Large intestine (tissue), 12 donors: ENCODE measurements at places on chromosomes 12 and 14. TPM values are rescaled to one million over a fixed set of nuclear protein-coding genes. Genes with fewer than 3 reads are reported as not detected.

DNA sequence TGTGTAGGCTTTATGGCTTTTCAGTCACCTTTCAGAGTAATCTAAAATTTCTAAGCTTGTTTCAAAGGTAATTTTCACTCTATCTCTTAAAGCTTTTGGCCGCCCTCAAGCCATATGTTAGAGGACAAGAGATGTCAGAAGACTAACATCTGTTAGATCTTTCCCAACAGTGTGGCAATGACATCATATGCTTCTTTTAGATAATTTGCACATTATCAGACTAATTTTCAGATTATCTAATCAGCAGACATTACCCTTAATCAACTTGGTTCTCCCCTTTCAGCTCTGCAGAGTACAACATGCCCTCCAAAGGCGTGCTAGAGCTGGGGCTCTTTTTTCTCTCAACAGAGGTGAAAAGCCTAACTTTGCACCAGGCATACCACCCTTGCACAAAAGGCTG is 207.1 kb downstream of the DPF3 start:
- no peak for DNase-seq

RNASE3 gene
- 0.18 TPM for polyA plus RNA-seq

DNA sequence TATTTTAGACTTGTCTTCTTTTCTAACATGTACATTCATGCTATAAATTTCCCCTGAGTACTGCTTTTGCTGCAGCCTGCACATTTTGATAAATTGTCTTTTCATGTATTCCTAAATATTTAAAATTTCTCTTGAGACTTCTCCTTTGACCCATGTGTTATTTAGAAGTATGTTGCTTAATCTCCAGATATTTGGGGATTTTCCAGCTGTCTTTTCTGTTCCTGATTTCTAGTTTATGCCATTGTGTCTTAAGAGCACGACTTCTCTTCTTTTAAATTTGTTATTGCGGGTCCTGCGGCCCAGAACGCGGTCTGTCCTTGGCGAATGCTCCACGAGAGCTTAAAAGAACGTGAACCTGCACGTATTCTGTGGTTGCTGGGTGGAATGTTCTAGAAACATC is 136.4 kb downstream of the KIF26A start:
- no peak for DNase-seq

- no peak for DNase-seq
Observed at GRCh38 chr12:182381-182892, 31.5 kb downstream of the SLC6A12 start.

- no peak for DNase-seq
Observed at GRCh38 chr12:97595426-97595831, 132.8 kb downstream of the RMST start.

DNA sequence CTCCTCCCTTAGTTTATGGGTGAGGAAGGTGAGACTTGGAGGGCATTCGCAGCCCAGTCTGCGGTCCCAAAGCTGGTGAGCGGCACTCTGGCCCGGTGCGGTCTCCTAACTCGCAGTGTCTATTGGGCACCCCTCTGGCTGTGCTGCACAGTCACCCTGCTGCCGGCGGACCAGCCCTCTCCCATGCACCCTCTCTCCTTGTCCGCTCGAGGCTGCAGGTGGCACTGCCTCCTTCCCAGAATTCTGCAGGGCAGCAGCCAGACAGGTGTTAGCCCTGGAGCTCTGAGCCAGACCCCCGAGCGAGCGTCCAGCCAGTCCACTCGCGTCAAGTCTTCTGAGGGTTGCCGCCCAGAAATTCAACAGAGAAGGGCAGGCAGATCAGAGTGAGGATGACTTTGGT is 56.8 kb upstream of the DYNC1H1 start:
- no peak for DNase-seq

FOXN4 gene
- 0.10 TPM for polyA plus RNA-seq

NEUROD4 gene
- 0.01 TPM for polyA plus RNA-seq
